NCI-H460 (cell line): ENCODE measurements at places on chromosomes 7 and 10.

DNA sequence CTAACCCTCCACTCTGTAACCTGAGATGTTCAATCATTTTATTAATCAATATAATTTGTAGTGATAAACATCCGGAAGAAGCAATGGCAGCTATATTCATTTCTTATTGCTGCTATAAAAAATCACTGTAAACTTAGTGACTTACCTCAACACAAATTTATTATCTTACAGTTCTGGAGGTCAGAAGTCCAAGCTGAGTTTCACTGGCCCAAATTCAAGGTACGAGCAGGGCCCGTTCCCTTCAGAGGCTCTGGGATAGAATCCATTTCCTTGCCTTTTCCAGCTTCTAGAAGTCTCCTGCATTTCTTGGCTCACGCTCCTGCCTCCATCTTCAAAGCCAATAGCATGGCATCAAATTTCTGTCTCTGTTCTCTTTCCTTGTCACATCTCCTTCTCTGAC, 279.5 kb upstream of the SP8 start:
- no peak for DNase-seq

GRCh38 chr7:11297764-11298163, 324.1 kb downstream of the PHF14 start:
- no peak for DNase-seq

GRCh38 chr7:39265641-39266591, 288.2 kb downstream of the POU6F2 start:
- DNase-seq = no peak

DNA sequence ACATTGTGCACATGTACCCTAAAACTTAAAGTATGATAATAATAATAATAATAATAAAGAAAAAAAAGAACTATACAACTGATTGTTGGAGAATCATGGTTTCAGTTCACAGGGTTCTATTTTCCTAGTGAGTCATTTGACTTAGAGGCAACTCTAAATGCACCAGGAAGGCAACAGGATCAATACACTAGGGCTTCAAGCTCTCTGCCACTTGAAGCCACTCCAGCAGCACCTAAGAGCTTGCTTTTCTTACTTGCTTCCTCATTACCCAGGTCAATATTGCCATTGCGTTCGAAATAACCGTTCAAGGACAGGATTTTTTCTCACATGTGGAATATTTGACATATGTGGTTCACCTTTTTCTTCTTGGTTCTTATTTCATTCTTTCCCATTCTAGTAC, 189.7 kb downstream of the GRM3 start:
- no peak for DNase-seq

GRCh38 chr10:75971402-75972211, 540.2 kb downstream of the LRMDA start:
- no peak for DNase-seq

- DNase-seq = no peak
Measured at GRCh38 chr10:35961501-35961900, 319.4 kb upstream of the FZD8 start.

DNA sequence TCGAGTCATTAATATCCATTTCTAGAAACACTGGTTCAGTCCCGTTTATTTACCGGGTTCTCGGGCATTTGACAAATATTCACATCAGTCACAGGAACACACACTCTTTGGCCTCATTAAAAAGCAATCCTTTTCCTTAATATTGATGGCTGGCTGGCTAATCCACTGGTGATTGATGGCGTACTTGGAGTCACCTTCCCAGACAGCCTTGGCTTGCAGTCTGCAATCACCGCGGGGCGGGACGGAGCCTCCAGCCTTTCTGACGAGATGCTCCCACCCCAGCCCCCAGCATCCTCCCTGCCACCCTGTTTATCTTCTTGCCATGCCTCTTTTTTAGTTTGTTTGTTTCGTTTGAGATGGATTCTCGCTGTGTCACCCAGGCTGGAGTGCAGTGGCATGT, 36.6 kb downstream of the SRRM3 start:
- no peak for DNase-seq

DNA sequence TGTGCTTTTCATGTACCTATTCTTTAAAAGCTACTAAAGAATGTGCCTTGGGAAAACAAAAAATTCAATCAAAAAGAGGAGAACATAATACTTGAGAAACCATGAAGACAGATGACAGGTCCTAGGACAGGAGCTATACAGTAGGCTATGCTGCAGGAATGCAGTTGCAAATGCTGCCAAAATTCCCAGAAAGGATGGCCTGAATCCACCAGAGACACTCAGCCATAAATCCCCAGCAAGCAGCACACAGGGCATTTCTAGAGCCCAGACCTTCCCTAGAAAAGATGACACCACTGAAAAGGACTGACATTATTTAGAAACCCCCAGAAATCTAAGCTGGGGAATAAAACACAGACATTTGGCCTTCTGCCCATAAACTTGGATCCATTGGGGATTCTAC, 237.3 kb downstream of the C7orf25 start:
- no peak for DNase-seq

DNA sequence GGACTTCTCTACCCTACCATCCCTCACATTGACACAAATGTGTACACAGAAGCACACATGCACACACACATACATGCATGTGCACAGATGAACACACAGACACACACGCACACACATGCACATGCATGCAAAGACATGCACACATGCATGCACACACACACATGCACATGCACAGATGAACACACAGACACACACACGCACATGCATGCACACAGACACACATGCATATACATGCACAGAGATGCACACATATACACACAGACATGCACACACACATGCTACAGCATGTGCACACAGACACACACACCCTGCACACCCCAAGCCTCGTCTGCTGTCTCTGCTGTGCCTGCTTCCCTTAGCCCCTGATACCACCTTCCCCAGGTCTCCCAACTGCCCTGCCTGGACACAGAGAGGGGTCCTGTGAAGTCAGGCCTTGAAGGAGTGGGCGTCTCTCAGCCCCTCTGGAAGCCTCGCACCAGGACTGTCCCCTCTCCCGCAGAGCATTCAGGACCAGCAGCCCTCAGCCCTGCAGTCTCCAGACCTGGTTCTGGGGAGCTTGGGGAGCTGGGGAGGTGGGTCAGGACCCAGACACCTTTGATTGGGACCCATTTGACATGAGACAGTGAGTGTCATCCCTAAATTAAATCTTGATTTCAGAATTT, 181.8 kb downstream of the DNAJB6 start:
- DNase-seq = no peak

DNA sequence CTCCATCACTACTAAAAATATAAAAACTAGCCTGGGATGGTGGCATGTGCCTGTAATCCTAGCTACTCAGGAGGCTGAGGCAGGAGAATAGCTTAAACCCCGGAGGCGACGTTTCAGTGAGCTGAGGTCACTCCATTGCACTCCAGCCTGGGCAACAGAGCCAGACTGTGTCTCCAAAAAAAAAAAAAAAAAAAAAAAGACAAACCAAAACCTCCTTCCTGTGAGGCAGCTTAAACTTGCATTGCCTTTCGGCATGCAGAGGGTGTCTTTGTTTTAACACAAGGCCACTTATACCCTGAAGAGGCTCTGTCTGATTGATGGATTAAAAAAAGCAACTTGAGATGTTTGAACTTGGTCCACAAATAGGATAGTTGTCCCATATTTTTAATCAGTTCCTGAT, 128.4 kb upstream of the RSU1 start:
- DNase-seq = no peak

GRCh38 chr7:131628634-131629033, 72.2 kb upstream of the PODXL start:
- DNase-seq = no peak

DNA sequence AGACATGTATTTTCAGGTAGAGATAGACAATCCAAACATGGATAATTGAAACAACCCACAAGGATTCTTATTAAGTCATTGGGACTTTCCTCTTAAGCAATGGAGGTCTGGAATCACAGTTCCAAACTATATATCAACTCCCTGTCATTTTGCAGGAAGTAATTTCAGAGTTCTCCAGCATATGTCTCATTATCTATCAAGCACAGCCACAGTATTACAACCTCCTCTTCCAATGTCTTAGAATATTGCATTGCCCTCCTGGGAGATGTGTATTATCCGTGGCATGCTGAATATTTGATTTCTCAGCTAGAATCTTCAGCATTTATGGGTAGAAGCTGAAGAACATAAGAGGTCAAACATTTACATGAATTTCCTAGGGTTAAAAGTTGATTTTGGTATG, 1255.8 kb downstream of the SORCS1 start:
- no peak for DNase-seq

GRCh38 chr7:25037325-25037724, 57.3 kb upstream of the OSBPL3 start:
- no peak for DNase-seq

GRCh38 chr10:95279042-95279820, 11.6 kb downstream of the PDLIM1 start:
- DNase-seq = no peak

- DNase-seq = no peak
Measured at GRCh38 chr10:124242365-124242764, 149.0 kb upstream of the CHST15 start.

GRCh38 chr10:22821501-22821900, 106.4 kb upstream of the ARMC3 start:
- no peak for DNase-seq

- DNase-seq = no peak
Measured at GRCh38 chr10:14665304-14665703, 109.4 kb downstream of the FAM107B start.

- DNase-seq = no peak
Measured at GRCh38 chr10:113292743-113293142, 260.1 kb upstream of the HABP2 start.

DNA sequence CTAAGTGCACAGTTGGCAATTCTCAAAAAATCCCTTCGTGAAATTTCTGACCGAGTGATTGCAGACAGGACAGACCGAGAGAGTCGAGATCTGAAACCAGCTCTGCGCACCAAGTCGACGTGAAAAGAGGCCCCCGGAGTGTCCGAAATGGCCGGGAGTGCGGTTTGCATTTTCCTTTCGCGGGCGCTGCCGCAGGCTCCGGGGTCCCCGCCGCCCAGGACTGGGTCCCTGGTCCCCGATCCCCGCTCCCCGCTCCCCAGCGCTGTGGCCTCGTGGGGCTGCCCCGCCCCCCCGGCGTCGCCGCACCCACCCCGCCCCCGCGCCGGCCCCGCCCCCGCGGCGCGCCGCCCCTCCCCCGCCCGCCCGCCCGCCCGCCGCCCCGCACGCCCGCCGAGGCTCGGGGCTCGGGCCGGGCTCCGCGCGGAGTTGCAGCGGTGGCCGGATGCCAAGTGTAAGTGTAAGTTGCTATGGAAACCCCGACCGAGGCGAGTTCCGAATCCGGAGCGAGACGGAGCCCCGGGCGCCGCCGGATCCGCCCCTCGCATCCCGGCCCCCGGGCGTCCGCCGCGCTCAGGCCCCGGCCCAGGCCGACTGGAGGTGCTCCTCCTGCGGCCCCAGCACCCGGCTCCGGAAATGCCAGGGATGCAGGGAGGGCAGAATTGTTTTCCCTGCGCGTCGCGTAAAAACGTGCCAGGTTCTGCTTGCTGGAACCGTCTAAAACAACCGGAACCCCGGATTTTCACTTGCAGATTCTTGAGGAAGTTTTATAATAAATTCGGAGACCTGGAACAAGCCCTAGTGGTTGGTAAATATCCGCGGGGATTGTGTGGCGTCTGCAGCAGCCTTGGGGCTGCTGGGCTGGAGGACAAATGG, 4.6 kb downstream of the BMI1 start:
- no peak for DNase-seq

DNA sequence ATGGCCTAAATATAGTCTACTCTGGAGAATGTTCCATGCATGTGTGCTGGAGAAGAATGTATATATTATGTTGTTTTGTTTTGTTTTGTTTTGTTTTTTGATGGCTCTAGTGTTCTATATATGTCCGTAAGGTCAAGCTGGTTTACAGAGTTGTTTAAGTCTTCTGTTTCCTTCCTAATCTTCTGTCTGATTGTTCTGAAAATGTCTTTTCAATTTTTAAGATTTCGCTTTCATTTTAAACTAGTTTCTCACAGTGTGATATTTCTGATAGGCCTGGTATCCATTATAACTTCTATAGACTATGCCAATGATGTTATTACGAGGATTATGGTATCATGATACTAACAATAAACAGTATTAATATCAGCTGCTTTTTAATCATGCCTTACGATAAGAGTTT, 1126.3 kb upstream of the SORCS1 start:
- DNase-seq = no peak

DNA sequence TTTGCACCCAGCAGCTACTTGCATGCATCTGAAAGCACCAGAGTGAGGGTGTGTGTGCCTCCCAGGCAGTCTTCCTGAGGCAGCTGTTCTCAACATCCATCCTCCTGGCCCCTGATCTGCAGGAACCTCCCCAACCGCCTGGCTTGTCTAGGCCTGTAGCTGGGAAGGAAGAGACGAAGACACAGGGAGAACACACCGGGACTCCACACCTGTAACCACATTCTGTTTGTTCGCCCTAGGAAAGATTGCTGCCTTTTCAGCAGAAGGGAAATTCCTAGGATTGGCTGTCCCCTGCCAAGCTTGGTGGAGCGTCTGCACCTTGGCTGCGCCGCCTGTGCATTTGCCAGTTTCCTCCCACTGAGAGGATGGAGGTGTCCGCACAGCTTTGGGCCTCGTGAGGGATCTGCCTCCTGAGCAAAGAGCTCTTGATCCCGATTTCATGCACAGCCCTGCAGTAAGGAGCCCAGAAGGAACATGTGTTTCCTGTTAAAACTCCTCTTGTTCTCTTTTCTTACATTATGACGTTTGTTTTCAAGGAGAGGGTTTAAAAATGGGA, 154.6 kb downstream of the TPST1 start:
- no peak for DNase-seq

GRCh38 chr7:93985101-93985500, 19.1 kb downstream of the BET1 start:
- no peak for DNase-seq

DNA sequence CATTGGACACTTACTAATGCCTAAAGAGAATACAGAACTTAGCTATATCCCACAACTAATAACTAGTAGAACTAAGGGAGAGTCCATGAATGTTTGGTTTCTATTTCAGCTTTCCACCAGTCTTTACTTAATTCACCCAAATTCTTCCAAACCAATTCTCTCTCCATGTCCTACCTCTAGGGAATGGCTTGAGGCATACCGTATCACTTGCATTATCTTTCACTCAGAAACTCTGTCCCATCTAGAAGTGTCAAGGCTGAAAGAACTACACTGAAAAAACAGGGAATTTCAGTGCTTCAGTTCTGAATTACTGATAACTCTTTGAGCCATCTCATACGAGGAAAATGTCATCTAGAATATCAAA, 758 bp downstream of the TMEM168 start:
- no peak for DNase-seq

DNA sequence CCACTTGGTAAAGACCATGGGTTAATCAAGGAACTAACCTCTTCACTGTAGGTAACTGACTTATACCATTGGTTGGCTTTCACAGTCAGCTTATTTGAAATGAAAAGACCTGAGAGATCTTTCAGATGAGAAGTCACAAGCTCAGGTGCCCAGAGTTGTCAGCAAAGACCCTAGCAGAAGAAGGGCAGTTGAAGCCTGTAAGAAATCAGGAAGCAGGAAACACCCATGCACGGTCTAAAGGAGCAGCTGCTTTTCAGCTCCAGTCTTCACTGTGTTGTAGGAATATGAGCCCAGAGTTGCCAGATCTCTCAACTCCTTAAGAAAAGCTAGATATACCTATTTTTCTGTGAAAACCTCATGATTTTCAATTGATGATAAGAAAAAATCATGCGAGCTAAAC, 130.0 kb downstream of the ARID5B start:
- DNase-seq = no peak
